Non-pigmented ciliary epithelial cell (primary cell): ENCODE measurements at places on chromosomes 5 and 9.

DNA sequence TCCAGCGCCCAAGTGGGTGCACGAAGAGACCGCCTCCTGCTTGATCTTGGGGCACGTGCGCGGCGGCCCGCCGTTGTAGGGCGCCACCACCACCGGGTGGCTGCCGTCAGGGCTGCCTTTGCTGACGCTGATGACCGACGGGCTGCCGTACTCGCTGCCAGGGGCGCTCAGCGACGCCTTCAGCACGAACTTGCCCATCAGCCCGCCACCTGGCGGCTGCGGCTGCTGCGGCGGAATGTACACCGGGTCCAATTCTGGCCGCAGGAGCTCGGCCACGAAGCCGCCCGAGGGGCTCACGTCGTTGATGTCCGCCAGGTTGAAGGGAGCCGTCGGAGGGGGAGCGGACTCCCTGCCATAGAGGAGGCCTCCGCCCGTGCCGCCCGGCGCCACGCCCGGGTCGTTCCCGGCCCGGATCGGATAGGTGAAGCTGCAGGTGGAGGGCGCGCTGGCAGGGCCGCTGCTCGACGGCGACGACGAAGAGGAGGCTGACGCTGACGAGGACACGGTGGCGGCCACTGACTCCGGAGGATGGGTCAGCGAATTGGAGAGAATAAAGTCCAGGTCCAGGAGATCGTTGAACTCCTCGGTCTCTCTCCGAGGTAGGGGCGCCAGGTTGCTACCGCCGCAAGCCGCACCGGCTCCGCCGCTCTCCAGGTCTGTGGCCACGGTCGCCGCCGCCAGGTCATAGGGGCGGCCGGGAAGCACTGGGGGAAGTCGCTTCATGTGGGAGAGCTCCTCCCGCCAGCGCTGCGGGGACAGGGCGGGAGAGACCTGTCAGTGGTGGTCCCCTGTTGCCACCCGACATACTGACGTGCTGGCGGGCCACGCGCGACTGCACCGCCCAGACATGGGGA, 1.8 kb downstream of the KLF4 start:
- no peak for DNase-seq

GRCh38 chr5:141709699-141710267, 27.8 kb upstream of the ARAP3 start:
- DNase-seq = no peak

- DNase-seq = no peak
These were observed 234.2 kb upstream of the MEF2C start for GRCh38 chr5:89117124-89117644.

- DNase-seq = no peak
These were observed 165.1 kb upstream of the SLC30A5 start for GRCh38 chr5:68928617-68929302.

GRCh38 chr5:73311291-73312110, 137.1 kb downstream of the FOXD1 start:
- DNase-seq = peak; percentile 51

GRCh38 chr9:21097817-21098216, 20.1 kb upstream of the IFNB1 start:
- no peak for DNase-seq

- DNase-seq = peak; percentile 51
These were observed 40.1 kb downstream of the ALG2 start for GRCh38 chr9:99181621-99182020.

DNA sequence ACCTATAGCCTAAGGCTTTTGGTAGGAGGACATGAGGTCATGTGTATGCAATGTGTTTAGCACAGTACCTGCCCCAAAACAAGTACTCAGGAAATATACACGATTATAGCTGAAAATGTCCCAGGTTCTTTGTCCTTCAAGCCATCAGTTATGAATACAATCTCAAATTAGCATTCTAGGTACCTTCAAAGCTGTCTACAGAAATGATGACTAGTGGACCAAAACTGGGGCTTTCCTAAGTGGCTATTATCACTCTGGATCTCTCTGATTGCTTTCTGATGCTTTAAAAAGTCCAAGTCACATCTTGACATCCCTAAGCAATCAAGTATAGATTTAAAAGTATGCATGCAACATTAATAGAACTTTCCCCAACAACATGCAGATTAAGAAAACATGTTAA, 93.0 kb upstream of the SLIT3 start:
- no peak for DNase-seq

DNA sequence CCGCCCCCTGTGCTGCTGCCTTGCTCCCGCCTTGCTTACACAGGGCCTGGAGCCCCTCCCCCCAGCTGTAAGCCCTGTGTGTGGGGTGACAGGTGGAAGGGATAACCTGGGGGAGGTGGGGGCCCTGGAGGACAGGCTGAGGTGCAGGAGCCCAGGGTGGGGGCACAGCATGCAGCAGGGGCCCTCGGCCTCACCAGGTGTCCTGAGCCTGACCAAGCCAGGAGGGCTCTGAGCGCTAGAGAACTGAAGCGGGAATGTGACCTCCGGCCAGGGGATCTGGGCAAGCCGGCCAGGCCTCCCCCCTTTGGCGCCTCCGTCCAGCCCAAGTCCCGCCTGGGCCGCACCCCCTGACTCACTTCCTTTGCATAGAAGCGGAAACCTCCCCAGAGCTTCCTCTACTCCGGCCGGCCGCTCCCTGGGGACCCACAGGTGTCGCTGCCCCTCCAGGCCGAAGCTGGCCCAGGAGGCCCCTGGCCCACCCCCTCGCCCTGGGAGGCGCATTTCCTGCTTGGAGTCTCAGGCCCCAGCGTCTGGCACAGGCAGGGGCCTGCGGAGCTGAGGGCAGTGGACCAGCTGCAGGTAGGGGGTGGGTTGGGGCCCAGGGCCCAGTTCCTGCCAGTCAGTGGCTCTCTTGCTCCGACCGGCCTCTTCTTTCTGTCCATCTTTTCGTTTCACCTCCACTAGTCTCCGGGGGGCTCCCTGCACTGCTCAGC, at the start of gene TOR4A:
Gene TOR4A (plus strand): TSS at position 398 of the 713 bp plus-strand sequence. CDS start 964 bp downstream, outside the sequence.
- no peak for DNase-seq

GRCh38 chr9:72958485-72959281, 5.8 kb upstream of the ALDH1A1 start:
- DNase-seq = no peak

DNA sequence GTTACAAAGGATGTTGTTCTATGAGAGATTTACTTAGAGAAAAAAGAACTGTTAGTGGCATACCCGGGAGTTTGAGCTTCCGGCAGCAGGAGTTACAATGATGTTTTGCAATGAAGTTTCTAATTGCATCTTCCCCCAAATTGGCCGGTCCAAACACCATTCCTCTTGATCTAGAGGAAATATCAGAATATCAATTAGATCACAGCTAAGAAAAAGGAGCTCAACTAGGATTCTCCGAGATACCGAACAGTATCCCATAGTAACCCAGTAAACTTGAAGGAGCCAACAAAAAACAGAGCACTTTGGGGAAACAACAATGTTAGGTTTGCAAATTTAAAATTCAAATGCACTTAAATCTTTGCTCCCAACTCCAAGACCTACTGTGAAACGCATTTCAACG, 159.5 kb downstream of the TRPM6 start:
- DNase-seq = no peak

- no peak for DNase-seq
These were observed 53.8 kb downstream of the SHB start for GRCh38 chr9:38015266-38015665.

GRCh38 chr5:82821846-82822633, 255.2 kb downstream of the TMEM167A start:
- DNase-seq = peak; percentile 30

DNA sequence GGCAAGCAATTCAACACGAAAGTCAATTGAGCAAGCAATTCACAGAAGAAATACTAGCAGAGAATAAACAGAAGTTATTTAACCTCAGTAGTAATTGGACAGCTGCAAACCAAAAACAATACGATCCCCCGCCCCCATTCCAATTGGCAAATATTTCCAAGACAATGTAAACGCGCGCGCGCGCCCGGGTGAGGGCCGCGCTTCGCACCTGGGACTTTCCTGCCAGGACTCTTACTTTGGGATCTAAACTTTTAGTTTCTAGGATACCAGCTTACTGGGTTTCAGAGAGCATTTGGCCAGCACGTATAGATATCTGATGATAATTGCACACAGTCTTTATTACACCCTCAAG, 8.6 kb downstream of the RUFY1 start:
- no peak for DNase-seq

GRCh38 chr9:38651400-38652042, 31.1 kb upstream of the ANKRD18A start:
- DNase-seq = no peak

DNA sequence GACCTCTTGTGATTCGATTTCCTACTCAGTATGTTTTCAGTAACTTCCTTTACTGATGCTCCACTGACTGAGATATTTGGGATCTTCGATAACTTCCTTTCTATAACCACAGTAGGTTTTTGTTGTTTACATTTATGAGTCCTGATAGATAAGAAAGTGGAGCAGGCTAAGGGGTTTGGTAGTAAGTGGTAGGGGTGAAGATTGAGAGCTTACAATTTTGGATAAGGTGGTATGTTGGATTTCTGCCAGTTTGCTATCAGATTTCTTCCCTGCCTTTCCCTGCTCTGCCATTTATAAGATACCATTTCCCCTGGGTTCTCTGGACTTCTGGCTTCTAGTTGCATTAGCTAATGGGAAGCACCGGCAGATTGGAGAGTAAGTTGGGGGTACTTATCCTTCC, 7.9 kb upstream of the NDUFS4 start:
- DNase-seq = no peak

- no peak for DNase-seq
These were observed 209.7 kb upstream of the NUDT12 start for GRCh38 chr5:103772248-103772647.

DNA sequence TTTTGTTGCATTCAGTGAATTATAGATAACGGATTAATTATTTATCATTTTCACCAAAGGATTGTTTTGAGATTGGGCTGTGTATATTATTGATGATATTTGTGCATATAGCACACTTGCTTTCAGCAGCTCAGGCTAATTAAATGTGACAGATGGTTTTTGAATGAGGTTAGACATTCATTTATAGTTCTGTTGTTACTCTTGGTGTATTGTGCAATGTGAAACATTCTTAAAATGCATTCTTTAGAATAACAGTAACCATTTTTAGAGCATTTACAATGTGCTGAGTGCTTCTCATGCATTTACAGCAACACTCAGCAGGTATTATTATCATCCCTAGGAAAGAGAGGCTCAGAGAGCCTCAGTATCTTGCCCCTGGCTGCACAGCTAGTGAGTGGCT, 23.8 kb downstream of the NANS start:
- DNase-seq = no peak
